ENCODE measurements at places on chromosomes 6 and 20. TPM values are rescaled to one million over a fixed set of nuclear protein-coding genes. Genes with fewer than 3 reads are reported as not detected.

The TP53TG5 gene
- not detected for total RNA-seq

The C20orf96 gene
- total RNA-seq: 0.58 TPM

The RPP40 gene
- 11.0 TPM for total RNA-seq

The WFDC10A gene
- total RNA-seq: not detected

The NOX3 gene
- total RNA-seq: not detected

The PTK6 gene
- not detected for total RNA-seq

The BTNL2 gene
- total RNA-seq: not detected

The LHFPL5 gene
- total RNA-seq: not detected

The TBX18 gene
- total RNA-seq: 1.0 TPM

DNA sequence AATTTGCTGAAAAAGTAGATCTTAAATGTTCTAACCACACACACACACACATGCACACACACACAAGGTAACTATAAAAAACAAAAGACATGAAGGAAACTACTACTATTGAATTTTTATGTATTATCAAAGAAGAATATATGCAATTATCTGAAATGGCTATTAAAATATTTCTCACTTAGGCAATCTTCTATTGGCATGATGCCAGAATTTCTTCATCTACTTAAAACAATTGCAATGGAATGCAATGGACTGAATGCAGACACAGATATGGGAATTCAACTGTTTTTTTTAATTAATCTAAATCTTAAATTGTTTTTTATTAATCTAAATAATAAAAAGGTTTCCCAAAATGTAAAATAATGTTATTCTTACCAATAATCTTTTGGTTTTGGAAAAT lies 152.6 kb upstream of the SMLR1 start:
- no peak for DNase-seq

DNA sequence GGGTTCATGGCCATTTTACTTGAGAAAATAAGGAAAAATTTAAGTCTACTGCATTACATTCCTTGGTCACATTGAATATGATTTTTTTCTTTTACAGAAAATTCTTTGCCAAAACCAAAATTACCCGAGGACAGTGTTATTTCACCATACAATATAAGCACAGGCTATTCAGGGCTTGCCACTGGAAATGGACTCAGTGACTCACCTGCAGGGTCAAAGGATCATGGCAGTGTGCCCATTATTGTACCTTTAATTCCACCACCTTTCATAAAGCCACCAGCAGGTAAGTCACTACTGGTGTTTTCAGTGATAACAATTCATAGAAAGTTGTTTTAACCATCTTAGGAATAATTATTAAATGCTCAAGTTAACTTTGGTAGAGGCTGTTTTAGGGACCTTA lies 16.2 kb downstream of the SOBP start:
- DNase-seq: no peak

DNA sequence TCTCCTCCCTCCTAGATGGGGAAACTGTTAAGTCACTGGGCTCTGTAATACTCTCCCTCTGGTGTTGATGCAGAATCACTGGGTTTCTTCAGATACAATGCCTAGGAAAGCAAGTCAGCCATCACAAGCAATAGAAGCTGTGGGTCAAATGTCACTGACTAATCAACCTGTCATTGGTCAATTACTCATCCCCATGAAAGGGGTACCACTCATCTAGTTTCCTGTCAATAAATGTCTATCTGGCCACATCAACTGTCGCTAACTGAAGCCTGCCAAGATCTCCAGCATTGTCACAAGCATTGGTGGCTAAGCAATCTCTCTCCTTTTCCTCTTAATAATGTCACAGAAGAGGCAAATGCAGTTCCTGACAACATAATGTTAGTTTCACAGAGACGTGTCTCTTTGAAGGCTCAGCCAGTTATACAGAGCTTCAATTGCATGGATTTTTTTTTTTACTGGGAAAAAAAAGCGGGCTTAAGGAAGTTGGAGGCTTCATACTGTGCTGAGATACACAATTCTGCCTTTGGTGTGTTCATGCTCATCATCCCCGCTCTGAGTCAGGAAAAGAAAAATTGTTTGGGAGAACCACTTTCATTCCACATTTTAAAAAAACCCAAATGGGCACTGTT lies 355.9 kb downstream of the BTBD9 start:
- DNase-seq: no peak

DNA sequence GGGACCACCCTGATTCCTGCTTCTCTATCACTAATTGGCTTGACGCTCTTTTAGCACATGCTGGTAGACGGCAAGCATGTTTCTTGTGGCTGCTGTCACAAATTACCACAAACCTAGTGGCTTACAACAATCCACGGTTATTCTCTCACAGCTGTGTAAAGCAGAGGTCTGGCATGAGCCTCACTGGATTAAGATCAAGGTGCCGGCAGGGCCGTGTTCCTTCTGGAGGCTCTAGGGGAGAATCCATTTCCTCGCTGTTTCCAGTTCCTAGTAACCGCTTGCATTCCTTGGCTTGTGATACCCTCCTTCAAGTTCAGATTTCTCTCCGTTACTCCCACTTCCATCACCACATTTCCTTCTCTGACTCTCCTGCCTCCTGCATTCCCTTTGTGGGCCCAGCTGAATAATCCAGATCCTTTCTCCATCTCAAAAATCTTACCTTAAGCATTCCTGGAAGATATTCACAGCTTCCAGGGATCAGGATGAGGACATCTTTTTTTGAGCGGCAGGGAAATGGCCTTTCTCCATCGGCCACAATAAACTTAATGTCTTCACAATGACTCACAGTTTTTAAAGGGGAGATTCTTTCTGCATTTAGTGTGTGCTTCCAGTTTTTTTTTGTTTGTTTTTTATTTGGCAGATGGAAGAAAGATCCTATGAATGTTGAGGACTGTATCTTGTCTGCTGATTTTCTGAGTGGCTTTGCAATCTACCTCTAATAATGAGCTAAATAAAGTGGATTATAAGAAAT lies 39.9 kb downstream of the BMP6 start:
- DNase-seq: peak; percentile 32

DNA sequence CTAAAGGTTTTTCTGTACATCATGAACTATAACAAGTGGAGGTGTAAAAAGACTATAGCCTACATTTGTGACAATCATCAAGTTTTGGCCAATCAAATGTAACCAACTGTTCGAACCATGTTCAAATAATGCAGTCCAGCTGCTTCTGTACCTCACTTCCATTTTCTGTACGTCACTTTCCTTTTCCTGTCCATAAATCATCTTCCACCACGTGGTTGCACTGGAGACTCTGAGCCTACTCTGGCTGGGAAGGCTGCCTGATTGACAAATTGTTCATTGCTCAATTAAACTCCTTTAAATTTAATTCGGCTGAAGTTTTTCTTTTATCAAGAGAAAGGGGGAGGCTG lies 270.4 kb upstream of the JARID2 start:
- DNase-seq: no peak

DNA sequence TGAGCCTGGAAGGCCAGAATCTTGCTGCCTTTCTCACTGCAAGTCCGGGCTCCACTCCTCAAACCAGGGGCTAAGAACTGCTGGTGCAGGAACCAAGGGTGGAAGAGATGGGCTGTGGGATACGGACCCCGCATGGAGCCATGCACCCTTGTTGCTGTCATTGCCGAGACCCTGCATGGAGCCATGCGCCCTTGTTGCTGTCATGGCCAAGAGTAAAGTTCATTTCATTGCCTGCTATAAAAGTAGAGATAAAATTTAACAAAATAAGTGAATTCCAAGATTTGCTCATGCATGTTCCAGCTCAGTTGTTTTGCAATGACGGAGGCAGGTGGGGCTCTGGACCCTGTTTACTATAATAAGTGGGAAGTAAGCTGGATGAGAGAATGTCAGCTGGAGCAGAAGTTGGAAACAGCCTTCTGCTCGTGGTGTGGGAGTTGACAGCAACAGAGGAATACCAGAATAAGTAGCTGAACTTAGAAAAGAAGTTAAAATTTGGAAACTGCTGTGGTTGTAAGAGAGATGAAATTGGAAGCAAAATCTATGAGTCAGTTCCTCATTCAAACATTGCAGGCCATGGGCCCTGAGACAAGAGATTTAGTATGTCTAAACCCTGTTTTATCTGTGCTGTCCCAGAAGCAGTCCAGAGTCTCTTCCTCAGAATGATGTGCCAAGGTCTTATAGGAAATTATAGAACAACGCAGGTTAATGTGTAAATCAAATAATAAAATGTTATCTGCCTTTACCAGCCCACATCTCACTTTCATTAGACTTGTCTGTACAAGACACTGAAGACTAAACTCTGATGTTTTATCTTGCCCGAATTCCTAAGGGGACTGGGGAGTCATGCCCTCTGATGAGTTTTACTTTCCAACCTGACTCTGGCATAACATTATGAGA lies 15.8 kb upstream of the THBS2 start:
- peak; percentile 73 for DNase-seq

- no peak for DNase-seq
These were observed 992.5 kb upstream of the CITED2 start for GRCh38 chr6:140366991-140367390.

- DNase-seq: no peak
These were observed 23.7 kb upstream of the PDE10A start for GRCh38 chr6:165686596-165687365.

- peak; percentile 56 for DNase-seq
These were observed 1.0 kb downstream of the FILIP1 start for GRCh38 chr6:75492386-75493153.

GRCh38 chr6:158256746-158257424 lies 55.4 kb upstream of the TULP4 start:
- DNase-seq: peak; percentile 23

DNA sequence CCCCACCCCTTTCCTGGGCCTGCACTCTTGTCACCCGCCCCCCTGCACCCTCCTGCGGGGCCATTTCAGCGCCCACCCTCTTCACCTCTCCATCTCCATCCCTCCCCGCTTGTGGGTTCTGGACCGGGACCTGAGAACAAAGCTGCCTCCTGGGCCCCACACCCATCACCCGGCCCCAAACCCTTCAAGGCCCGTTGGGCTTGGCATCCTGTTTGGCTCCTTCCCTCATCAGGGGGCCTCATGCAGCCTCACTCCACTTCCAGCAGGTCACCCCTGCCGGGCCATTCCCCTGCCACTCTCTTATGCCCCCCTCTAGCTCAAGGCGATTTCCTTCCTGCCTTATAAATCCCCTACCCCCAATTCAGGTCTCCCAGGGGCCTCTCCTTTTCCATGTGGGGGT lies 67.4 kb downstream of the SRC start:
- DNase-seq: no peak

DNA sequence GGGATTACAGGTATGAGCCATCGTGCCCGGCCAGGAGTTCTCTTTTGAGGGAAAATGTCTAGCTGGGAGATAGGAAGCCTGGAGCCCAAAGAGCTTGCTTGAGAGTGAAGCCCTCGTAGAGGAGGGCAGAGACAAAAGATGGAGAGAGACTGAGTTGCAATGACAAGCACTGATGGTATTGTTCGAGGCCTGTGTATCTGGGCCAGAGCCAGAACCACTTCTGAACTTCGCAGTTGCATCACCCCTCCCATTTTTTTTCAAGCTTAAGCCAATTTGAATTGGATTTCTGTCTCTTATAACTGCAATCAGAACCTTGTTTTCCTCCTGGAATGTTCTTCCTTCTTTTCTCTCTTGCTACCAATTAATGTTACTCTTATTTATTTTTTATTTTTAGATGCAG lies 83.1 kb downstream of the KCNB1 start:
- peak; percentile 61 for DNase-seq

DNA sequence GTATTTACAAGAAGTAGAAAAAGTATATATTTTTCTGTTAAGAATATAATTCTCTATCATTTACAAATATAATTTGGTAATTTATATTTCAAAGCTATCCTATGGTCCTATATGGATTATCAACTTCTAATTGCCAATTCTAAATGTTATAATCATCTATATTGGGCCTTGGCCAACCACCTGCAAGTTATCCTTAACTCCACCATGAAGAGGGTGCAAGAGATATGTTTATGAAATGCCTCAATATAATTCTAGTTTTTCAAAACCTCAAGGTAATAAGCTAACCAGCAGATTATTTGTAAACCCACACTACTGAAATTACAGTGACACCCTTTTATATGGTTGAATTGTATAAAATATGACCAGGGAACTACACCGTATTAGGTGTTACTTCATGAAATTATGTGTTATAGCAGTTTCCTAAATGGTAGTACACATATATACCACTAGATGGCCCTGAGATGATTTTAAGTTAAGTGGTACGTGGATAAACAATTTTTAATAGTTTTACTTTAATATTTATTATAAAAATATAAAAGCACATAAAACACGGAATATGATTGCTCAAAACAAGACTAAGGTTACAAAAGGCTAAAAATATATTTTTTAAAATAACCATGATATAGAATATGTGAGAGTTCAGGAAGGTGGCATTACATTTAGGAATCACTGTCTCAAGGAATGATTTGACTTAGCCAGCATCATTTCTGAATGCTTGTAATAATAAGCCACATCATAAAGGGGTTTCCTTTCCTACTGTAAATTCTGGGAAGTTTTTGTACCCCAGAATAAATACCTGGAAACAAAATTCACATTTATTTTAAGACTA lies 9.8 kb upstream of the PNISR start:
- DNase-seq: no peak

- no peak for DNase-seq
These were observed 115.9 kb upstream of the NRSN1 start for GRCh38 chr6:24010133-24010532.

DNA sequence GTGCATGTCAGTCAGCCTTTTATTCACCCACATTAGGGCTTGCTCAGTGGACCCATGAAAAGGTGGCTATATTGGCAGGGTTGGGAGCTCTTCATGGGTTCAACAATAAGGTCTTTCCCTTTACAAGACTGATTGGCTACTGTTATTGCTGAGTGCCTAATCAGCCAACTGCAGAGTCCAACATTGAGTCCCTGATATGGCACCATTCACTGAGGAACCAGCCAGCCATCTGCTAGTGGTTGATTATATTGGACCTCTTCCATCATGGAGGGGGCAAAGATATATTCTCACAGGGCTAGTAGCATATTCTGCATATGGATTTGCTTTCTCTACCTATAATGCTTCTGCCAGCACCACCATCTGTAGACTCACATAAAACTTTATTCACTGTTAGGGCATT lies 69.9 kb downstream of the CDKAL1 start:
- no peak for DNase-seq

DNA sequence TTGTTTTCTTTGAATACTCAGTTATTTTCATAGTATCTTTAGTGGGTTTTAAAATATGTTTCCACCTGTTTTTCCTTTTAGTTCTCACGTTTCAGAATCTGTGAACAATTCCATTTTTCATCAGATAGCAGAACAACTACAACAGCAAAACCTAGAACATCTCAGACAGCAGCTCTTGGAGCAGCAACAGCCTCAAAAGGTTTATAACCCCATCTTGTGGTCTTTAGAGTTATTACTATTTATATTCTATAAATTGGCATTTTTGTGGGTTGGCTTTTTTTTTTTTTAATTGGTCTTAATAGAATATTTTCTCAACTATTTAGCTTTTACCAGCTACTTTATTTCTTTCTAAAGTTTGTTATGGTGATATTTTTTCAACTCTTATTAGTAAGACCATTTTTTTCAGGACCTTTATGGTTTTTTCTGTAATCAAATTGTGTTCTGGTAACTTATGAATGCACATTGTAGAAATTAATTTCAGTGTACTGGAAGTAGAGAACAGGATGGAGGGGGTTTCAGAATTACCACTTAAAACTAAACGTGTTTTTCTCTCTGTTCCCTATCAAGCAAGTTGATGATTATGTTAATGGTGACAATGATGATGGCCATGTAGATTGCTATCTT lies 72.2 kb downstream of the SCAF8 start:
- no peak for DNase-seq

- no peak for DNase-seq
These were observed 11.4 kb upstream of the PARD6B start for GRCh38 chr20:50720026-50720425.

GRCh38 chr6:85674604-85675003 lies 31.9 kb upstream of the SYNCRIP start:
- DNase-seq: no peak

GRCh38 chr6:140921366-140922226 lies 1211.1 kb upstream of the GJE1 start:
- DNase-seq: no peak

- DNase-seq: no peak
These were observed 172.8 kb upstream of the SPTLC3 start for GRCh38 chr20:12835999-12836398.
